AG08395 (cell line): ENCODE measurements at places on chromosomes 5 and 9.

DNA sequence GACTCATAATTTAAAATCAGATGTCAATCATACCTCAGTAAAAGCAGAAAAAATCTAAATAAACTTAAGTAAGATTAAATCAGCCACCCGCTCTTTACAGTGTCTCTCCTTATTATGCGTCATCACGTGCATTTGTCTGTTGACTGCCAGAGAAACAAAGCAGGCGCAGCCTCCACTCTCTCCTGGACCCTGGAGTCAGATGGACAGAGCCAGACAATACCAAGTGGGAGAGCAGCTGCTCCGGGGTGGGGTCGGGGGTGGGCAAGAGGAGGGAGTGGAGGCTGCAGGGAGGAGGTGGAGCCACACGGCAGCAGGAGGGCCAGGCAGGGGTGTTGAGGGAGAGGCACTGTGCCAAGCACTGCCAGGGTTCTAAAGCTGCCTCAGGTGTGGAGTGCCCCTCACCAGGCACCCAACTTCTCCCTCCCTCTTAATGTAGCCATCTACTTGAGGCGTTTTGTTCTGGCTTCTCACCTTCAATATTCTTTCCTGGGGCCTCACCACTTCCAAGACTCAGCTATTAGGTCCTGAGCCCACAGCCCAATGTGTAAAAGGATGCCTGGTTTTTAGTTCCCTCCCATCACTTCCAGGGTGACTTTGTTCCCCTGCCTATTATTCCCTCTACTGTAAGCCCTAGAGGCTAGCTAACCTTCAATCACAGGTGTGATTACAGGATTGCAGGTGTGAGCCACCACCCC lies 96.3 kb downstream of the GLDC start:
- no peak for DNase-seq

GRCh38 chr5:73605223-73606087 lies 20.5 kb upstream of the ARHGEF28 start:
- DNase-seq: no peak

- DNase-seq: no peak
These were observed 37.5 kb downstream of the SLC44A1 start for GRCh38 chr9:105281926-105282325.

DNA sequence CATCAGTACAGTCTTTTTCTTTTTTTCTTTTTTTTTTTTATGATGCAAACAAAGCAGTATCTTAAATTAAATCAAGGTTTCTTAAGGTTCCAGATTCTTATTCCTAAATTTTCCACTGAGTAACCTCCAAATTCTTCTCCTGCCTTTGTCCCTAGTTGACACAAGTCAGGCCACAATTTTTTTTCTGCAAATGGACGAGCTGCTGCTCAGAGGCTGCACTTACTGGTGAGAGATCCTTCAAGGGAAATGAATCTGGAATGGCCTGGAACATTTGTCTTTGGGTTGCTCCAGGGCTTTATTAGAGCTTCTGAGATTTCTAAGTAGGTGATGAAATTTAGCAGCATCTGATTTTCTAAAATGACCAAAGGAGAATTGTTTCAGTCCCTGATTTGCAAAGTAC lies 39.3 kb downstream of the PIK3R1 start:
- no peak for DNase-seq

DNA sequence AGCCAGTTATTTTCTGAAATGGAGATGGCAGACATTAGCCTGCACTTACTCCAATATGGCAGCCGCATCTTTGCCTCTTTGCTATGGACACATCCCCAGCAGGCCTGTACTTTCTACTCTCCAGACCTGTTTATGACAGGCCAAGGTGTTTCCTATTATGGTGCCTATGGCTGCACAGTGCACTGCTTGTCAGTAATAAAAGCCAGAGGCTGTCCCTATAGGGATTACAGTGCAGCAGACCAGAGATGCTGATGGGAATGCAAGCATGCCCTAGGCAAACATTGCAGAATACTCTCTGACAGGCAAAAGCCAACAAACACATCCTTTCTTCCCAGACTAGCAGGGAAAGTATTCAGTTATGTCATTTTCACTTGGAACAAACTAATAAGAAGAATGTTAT lies 442.9 kb downstream of the RAB3C start:
- no peak for DNase-seq

DNA sequence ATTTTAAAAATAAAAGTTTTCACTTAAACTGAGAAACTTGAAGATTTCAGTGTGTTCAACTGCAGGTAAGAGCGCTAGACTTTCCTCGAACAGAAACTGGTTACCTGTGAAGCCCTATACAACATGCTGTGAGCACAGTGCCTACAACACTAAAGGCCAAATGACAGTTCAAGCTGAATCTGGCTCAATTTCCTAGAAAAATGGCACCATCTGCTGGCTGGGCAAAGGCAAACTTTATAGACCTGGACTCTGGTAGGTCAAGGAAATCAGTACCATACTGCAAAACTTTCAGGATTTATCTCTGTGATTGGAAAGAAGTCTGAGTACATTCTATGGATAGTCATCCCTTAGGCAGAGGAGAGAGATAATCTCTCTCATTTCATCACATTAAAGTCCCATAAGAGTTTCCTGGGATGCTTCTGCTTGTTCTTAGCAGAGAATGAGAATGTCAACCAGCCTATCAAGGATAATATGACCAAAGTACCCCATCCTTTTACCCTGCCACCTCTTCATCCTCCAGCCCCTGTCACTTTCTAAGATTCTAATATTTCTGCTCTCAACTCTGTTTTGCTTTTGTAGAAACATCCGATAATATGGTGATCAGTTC lies 31.8 kb upstream of the FOXB2 start:
- DNase-seq: peak; percentile 64

DNA sequence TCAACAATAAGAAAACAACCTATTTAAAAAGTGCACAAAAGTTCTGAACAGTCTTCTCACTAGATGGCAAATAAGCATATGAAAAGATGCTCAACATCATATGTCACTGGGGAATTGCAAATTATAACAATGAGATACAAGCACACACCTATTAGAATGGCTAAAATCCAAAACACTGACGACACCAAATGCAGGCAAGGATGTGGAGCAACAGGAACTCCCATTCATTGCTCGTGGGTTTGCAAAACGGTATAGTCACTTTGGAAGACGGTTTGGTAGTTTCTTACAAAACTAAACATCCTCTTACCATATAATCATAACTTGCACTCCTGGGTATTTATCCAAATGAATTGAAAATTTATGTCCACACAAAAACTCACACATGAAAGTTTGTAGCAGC lies 100.9 kb upstream of the TBC1D2 start:
- no peak for DNase-seq

- no peak for DNase-seq
These were observed 31.7 kb downstream of the HSDL2 start for GRCh38 chr9:112411626-112412027.

GRCh38 chr9:84955155-84955554 lies 285.6 kb downstream of the NTRK2 start:
- DNase-seq: no peak

DNA sequence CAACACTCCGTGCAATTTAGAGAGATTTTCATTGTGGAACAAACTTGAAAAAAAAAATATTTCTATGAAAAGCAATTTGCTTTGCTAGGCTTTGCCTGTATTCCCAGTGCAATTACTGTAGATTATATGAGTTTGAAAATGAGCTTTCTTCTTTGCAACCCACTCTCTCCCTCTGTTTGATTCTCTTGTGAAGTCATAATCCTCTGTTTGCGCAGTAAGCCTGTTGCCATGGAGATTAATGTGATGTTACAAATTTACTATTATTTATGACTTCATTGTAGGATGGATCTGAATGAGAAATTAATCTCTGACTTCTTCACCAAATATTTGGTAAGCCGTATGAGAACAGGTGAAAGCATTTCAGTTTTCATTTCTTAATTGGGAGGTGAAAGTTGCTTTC lies 320.3 kb downstream of the SPATA31D1 start:
- no peak for DNase-seq

DNA sequence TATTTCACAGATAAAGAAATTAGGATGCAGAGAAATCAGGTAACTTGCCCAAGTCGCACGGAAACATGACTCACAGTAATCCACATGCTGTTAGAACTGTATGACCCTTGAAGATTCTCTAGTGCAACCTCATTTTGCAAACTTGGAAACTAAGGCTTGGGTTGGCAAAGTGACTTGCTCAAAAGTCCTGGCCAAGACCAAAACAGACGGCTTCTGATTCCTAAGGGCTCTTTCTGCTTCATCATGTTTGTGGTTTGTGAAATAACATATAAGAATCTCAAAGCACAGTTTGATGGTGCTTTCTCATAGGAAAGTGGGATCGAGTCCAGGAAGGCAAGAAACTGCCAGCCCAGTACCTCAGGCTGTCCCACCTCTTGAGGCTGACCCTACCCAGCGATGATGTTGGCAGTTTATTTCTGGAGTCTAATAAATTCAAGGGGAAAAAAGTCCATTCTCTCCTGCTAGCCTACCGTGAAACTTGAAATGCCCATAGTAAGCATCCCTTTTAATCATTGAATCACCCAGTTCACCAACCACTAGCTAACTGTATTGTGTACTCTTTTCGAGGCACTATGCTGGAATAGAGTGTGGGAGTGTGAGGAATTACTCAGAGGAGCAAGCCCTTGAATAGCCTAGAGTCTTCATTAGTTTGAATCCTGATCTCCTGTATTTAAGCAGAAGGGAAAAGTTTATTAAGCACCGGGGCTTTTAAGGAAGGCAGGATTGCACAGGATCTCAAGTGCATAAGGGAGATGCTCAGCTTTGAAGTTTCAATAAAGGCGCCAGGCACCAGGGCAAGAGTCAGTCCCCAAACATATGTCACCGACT lies 14.1 kb downstream of the CAPSL start:
- peak; percentile 68 for DNase-seq

- DNase-seq: no peak
These were observed 155.2 kb downstream of the MEF2C start for GRCh38 chr5:88727705-88728313.

DNA sequence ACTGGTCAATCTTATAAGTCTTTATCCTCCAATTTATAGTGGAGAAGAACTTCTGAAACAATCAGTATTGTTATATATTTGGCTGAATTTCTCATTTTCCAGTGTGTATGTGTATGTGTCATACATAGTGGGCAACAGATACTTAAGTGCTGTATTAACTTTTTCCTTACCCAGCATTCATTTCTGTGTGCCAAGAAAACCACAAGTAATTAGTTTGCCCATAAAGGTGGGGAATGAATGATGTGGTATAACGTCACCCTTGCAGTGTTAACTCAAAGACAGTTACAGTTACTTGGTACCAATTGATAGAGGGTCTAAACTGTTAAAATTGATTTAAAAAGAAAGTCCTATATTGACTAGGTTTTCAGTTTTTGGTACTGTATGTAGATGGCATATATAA lies 2.0 kb downstream of the OGN start:
- DNase-seq: no peak

- DNase-seq: no peak
These were observed 26.8 kb upstream of the GABRP start for GRCh38 chr5:170756691-170757090.

DNA sequence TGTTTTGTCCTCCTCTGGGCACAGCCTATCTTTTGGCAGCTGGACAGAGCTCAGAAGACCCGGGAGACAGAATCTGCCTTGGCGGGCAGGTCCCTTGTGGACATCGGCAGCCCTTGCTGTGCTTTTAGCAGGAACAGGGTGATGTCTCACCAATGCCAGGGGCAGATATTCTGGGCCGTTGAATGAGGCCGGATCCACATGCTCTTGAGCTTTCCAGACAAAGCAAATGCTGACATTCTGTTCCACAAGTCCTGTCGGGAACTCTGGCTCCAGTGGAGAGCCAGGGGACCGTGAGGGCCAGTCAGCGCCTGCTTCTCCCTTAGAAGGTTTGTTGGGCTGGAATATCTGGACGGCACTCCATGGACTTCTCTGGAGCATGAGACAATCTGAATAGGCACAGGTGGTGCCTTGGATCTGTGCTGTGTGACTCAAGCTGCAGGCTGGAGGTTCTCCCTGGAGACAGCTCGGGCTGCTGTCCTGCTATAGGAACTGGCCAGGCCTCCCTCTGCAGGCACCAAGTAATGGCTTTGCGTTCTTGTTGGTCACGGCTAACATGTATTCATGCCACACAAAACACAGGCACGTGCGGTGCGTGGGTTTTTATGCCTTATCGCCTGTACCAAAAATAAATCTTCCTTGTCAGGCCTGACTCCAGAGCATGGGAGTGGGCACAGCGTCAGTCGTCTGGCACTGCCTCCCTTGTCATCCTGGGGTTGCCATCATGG lies 80.3 kb downstream of the GADD45G start:
- DNase-seq: no peak

DNA sequence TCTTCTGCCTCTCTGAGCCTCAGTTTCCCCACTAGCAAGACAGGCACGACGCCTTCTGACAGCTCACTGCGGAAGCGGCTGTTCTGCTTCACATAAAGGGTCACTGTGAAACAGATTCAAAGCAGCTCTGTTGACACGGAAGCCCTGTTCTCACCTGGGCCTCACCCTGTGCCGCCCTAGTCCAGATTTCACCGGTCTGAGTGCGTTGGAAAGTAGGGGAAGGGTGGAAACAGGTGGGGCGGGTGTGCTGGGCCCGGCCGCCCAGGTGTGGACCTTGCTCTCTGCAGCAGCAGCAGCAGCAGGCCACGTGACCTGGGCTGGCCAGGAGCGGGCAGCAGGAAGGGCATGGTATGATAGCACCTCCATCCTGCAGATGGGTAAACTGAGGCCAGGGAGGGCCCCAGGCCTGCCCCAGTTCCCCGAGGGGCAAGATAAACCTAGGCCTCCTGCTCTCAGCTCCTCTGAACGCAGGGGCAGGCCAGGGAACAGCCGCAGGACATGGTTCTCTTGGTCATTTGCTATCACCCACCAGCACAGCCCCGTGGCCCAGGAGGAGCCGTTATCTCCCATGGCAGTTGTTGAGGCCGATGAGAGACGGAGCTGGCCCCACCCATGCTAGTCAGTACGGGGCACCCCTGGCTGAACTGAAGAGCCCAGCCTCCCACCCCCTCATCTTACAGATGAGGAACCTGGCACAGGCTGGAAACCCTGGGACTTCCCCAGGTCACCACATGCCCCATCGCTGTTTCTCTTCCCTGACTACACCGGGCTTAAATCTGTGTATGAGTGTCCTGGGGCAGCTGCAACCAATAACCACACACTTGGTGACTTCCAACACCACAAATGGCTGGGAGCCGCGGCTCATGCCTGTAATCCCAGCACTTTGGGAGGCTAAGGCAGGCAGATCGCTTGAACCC lies 12.1 kb downstream of the PTGES2 start:
- no peak for DNase-seq

DNA sequence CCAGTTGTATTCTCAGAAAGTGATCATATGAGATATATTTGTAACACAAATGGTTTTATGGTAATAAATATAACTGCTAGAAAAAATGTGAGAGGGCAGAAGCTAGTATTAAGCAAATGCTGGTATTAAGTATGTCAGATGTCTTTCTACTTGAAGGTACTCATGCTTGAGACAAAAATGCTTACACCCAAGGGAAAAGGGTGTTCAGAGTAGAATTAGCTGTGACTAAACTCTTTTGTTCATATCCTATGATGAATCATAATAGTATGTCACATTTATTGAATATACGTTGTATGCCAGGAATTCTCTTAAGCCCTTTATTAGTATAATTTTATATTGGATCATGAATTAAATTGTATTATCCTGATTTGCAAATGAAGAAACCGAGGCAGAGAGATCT lies 2.2 kb downstream of the ADGRV1 start:
- no peak for DNase-seq

DNA sequence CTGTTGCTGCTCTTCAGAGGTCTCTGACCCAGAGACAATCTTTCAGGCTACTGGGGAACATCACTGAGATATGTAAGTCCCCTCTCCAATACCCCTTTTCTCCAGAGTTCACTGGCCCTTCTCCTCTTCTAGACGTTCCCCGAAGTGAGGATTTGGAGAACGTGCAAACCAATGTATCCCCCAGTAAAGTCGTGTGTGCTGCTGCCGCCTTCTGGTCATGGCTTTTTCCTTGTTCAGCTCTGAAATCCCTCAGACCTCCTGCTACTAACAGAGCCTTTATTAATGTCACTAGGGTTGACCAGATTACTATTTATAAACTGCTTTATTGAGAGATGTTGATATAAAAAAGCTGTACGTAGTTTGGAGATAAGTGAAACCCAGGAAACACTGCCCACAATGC lies 1028.6 kb downstream of the CDH9 start:
- no peak for DNase-seq
